AG08395 (cell line): ENCODE measurements at places on chromosomes 2 and 18.

- DNase-seq = no peak
Measured at GRCh38 chr2:134926231-134926931, 7.8 kb downstream of the CCNT2 start.

- no peak for DNase-seq
Measured at GRCh38 chr18:50091509-50092244, 103.3 kb downstream of the MYO5B start.

GRCh38 chr2:129233751-129234406 is 745.6 kb upstream of the RAB6C start:
- peak; percentile 7 for DNase-seq

- no peak for DNase-seq
Measured at GRCh38 chr2:17271416-17271815, 246.8 kb downstream of the RAD51AP2 start.

- no peak for DNase-seq
Measured at GRCh38 chr18:37409878-37410277, 155.7 kb downstream of the CELF4 start.
